ENCODE measurements at places on chromosomes 1 and 21. TPM values are rescaled to one million over a fixed set of nuclear protein-coding genes. Genes with fewer than 3 reads are reported as not detected.

- no peak for DNase-seq
Measured at GRCh38 chr21:26199456-26199855, 28.9 kb upstream of the APP start.

DNA sequence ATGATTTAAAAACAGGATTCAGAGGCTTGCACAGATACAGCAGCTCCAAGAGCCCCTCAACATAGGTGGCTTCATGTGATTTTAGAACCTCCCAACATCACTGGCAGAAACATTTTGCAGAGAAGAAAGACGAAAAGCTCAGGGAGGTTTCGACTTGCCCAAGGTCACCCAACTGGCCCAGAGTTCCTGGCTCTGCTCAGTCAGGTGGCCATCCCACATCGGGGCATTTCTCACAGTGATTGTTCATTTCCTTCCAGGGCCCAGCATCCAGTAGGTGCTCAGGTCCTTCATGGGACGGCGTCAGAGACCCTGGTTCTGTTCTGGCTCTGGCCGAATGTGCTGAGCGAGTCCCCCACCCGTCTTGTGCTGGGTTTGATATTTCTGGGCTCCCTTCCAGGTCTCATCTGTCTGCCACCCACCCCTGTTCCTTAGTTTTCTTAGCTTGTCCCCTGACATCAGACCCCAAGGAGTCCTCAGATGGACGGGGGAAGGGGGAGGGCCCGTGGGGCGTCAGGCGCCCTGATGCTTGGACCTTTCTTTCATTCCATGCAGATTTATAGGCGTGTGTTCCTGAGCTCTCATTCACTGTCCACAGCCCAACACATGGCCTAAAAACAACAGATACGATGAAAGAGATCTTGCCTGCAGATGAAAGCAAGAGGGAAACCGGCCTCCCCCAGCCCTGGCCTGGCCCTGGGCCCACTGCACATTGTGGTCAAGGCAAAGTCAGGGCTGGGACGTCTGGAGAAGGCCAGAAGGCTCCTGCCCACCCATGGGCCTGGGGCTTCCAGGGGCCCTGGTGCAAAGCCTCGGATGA is 123.1 kb upstream of the ZBTB40 start:
- DNase-seq = no peak

DNA sequence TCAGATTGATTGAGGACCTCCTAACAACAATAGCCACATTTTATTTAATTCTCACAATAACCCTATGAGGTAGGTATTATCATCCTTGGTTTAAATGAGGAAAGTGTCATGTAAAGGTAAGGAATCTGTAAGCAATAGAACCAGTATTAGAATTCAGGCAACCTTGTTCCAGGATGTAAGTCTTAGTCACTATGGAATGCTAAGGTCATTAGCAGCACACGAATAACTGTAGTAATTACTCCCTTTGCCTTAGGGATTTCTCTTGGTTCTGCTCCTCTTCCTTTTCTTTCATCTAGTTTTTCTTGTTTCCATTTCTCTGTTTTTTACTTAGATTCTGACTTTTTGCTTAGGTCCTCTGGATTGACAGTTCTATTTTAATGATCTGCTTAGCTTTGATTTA is 23.1 kb upstream of the ATP6V1G3 start:
- no peak for DNase-seq

DNA sequence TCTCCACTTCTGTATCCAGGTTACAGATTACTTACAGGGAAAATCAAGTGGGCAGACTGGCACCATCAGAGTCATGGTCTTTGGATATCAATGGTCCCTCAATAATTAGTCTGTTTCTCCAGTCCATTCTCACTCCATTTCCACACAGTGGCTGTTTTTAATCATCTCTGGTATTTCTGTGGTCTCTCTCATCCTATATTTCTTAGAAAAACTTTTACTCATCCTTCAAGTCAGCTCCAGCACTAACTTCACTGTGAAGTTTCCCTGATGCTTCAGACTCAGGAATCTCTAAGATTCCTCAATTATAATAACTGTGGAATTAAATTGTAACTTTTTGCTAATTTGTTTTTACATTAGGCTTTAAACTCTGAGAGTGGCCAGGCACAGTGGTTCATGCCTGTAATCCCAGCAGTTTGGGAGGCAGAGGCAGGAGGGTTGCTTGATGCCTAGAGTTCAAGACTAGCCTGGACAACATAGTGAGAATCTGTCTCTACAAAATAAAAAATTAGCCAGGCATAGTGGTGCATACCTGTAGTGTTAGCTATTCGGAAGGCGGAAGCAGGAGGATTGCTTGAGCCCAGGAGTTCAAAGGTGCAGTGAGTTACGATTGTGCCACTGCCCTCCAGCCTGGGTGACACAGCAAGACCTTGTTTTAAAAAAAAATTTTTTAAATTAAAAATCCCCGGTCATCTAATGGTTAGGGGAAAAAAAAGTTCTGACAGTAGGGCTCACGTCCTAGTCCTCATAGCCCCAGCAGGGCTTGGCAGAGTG is 10.6 kb downstream of the CD160 start:
- DNase-seq = no peak

Gene OR2T11
- polyA plus RNA-seq = not detected

Gene GPR161
- 0.19 TPM for polyA plus RNA-seq

Gene PTGS2
- not detected for polyA plus RNA-seq

Gene AK2
- polyA plus RNA-seq = 347 TPM

Gene CYP4A22
- polyA plus RNA-seq = not detected

DNA sequence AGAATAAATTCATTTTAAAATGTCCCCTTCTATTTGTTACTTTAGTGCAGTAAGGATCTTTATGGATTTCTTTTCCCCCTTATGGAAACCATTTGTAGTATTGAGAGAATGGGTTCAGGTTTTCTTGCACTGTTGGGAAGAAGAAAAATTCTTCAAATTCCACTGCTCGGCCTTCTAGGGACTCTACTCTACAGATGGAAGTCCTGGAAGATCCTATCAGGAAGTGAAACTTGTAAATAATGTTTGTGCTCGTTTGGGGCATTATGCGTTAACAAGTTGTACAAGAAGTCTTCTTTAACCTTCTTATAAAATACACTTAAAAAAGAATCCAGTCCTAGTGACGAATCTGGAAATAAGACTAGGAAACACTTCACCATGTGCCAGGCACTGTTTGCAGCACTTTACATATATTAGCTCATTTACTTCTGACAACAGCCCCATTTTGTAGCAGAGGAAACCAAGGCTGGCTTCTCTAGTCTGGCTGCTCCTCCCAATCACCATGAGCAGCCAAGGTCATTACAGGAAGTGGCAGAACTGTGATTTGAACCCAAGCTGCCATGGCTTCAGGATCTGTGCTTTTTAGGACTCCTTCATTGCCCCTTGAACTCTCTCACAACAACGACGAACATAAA is 11.8 kb downstream of the LRRC8D start:
- no peak for DNase-seq

DNA sequence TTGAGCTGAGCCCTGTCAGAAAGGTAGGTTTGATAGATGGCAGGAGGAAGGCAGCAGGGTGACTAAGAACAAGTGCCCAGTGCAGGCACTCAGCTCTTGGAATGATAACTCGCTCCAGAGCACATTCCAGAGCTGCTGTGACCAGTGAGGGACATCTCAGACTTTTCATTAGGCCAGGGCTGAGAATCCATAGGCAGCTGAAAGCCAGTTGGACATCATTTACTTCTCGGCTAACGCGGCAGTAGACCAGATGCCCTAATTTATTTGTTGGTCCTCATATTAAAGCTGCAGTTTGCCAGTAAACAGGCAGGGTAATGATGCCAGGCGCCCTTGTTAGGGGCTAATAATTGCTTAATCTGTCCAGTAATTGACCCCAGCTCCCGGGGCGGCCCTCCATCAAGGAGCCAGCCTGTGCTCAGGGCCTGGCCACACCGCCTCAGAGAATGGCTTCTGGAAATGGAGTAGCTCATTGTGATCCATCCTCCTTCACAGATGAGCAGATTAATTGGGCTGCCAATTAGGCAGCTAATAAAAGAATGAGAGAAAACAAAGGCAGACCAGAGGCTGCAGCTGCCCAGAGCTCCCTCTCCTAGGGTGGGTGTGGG is 122.0 kb downstream of the BEND5 start:
- DNase-seq = no peak

Gene CLDN19
- not detected for polyA plus RNA-seq

DNA sequence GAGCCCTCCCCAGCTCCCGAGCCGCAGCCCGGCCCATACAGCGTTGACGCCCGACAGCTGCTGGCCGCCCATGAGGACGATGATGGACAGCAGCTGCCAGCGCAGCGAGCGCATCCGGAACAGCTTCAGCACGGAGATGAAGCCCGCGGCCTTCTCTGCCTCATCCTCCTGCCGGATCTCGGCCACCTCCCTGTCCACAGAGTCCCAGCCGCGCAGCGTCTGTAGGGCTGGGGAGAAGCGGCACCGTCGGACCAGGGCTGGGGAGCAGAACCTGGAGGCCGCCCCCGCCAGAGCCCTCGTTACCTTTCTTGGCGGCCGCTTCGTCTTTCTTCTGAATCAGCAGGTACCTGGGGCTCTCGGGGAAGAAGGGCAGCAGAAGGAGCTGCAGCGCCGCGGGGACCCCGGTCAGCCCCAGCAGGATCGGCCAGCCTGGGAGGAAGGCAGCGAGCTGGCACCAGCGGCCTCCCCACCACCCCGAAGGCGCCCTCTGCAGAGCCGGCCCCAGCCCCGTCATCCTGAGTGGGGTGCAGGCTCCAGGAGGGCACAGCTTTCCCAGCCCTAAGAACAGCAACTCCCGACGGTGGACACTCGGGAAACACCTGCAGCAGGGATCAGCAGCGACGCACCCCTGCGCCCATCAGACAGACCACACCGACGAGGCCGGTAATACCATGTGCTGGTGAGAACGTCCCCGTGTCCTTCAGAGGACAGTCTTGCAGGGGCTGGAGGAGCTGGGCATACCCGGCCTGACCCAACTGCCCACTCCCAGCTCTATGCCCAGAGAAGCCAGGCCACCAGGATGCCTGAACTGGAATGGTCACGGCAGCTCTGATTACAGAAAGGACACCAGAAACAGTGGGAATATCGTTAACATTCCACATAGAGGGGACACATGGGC is 13.8 kb upstream of the SLC2A7 start:
- no peak for DNase-seq

Gene SPRR2E
- polyA plus RNA-seq = not detected

DNA sequence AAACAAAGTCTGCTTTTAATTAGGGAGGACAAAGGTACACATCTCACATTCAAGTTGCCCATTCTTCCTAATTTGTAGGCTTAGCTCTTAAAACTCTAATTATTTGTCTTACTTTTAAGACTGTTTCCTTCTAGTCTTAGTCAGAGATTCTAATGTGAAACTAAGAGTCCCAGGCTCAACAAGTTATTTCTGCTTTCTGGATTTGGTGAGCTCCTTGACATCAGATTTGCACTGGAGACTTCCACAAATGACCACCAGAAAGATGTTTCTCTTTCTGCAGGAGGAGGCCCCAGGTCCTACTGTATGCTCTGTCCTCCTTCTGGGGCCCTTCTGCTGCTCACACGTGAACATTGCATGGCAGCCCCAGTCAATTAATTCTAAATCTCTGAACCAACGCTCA is 194.2 kb upstream of the JUN start:
- no peak for DNase-seq

DNA sequence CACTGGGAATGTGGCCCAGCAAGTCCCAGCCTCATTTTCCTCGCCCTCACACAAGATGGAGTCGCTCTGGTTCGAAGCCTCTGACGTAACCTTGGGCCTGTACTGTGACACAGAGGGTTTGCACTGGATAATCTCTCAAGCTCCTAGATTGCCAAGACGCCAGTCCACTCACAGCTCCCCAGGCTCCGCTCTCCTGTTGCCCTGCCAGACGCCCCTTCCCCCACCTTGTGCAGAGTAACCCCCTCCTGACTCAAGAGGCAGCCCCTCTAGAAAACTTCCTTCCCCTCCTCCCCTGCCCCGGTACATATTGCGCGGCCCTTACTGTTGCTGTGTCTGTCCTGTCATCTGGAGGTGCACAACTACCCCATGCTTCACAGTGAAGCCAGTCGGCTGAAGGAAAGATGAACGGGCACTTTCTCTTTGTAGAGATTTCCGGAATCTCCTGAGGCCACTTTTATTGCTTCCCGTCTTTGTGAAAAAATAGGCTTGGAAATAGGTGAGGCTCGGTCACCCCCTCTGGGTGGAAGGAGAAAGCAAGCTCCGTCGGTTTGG is 981 bp upstream of the KIAA1614 start:
- no peak for DNase-seq

DNA sequence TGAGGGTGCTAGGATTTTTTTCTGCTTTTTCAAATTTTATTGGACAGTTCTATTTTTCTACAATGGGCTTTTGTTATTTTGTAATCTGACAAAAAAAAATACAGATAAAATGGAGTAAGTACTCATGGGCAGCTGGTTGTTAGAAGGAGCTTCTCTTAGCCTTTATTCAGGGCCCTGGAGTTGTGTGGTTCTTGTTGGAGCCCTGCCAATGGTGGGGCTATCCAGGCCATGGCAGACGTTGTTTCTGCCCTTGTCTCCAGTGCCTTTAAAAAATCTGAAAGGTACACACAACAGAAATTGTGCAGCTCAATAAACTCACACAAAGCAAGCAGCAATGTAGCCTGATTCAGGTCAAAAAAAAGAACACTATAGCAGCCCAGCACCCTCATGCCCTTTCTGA is 153.5 kb upstream of the GALNT2 start:
- no peak for DNase-seq

Gene PTTG1IP
- 56.4 TPM for polyA plus RNA-seq

- DNase-seq = no peak
Measured at GRCh38 chr1:197736685-197737084, 38.6 kb downstream of the DENND1B start.

All from GM12878 (cell line).